Endothelial cell of coronary artery (primary cell): ENCODE measurements at places on chromosomes 4 and X. TPM values are rescaled to one million over a fixed set of nuclear protein-coding genes. Genes with fewer than 3 reads are reported as not detected.

Gene PPARGC1A
- total RNA-seq, result not detected in 2 replicates

Gene CT45A2
- total RNA-seq, result not detected in 2 replicates

Gene PDE5A
- total RNA-seq, result 2.6 and 11.1 TPM in 2 replicates

Gene SUPT20HL1
- total RNA-seq, result not detected in 2 replicates

Gene PITX2
- total RNA-seq, result not detected in 2 replicates

Gene MAGEA9B
- not detected in 2 replicates for total RNA-seq

Gene LRRC66
- 0.36 and 0.38 TPM in 2 replicates for total RNA-seq

Gene RAB41
- not detected in 2 replicates for total RNA-seq

Gene TCEAL9
- total RNA-seq, result 101 and 107 TPM in 2 replicates

Gene RHOXF2B
- total RNA-seq, result not detected in 2 replicates

Gene STARD8
- total RNA-seq, result 6.1 and 7.8 TPM in 2 replicates

Gene ERAS
- not detected in 2 replicates for total RNA-seq

Gene XAGE1B
- total RNA-seq, result not detected in 2 replicates

Gene SULT1E1
- total RNA-seq, result 8.5 and 175 TPM in 2 replicates

Gene SPANXB1
- not detected in 2 replicates for total RNA-seq

Gene TAF7L
- total RNA-seq, result 0.09 and 0.81 TPM in 2 replicates

Gene ZBTB49
- 2.9 and 3.8 TPM in 2 replicates for total RNA-seq

Gene BTK
- 0.09 TPM in 1 of 2 replicates, not detected in the other for total RNA-seq

Gene CTBP1
- 199 and 210 TPM in 2 replicates for total RNA-seq

Gene MID1IP1
- 16.3 and 17.8 TPM in 2 replicates for total RNA-seq

Gene MAGED4
- total RNA-seq, result 7.1 and 10.5 TPM in 2 replicates

Gene PARM1
- total RNA-seq, result under 0.01 and 0.47 TPM in 2 replicates

Gene MAGIX
- total RNA-seq, result 0.27 and 1.0 TPM in 2 replicates

Gene RGN
- 0.27 and 0.66 TPM in 2 replicates for total RNA-seq

Gene ANKRD50
- 68.3 and 160 TPM in 2 replicates for total RNA-seq

Gene PFKFB1
- not detected in 2 replicates for total RNA-seq

Gene BEND4
- 0.19 and 0.27 TPM in 2 replicates for total RNA-seq

Gene LPAR4
- 0.09 TPM in 1 of 2 replicates, not detected in the other for total RNA-seq

Gene GRIA2
- total RNA-seq, result under 0.01 TPM in 1 of 2 replicates, not detected in the other

Gene RNF128
- 0.09 TPM in 1 of 2 replicates, not detected in the other for total RNA-seq

Gene SHOX
- not detected in 2 replicates for total RNA-seq

Gene ALAS2
- total RNA-seq, result not detected in 2 replicates

Gene RAI2
- 0.09 TPM in 1 of 2 replicates, not detected in the other for total RNA-seq

Gene CT45A8
- not detected in 2 replicates for total RNA-seq

Gene ANOS1
- 0.28 and 0.54 TPM in 2 replicates for total RNA-seq

Gene ADGRL3
- total RNA-seq, result 4.3 TPM in 1 of 2 replicates, not detected in the other

Gene GUCY1A1
- total RNA-seq, result 0.27 and 0.56 TPM in 2 replicates

Gene LEF1
- total RNA-seq, result not detected in 2 replicates

Gene MAB21L2
- total RNA-seq, result under 0.01 TPM in 1 of 2 replicates, not detected in the other

Gene NHS
- under 0.01 and 0.28 TPM in 2 replicates for total RNA-seq

Gene OTUD5
- total RNA-seq, result 25.2 and 31.2 TPM in 2 replicates

Gene PRR32
- not detected in 2 replicates for total RNA-seq

Gene RBM47
- total RNA-seq, result 0.09 TPM in 1 of 2 replicates, not detected in the other

Gene PAGE4
- total RNA-seq, result not detected in 2 replicates

Gene GAGE12G
- total RNA-seq, result not detected in 2 replicates

Gene NIPAL1
- total RNA-seq, result 1.0 and 1.4 TPM in 2 replicates

Gene CXCL6
- total RNA-seq, result 1.2 and 1.3 TPM in 2 replicates

Gene ADH1C
- total RNA-seq, result not detected in 2 replicates

Gene PCDH7
- 22.9 and 35.0 TPM in 2 replicates for total RNA-seq
